Activated naive CD8-positive, alpha-beta T cell treated with anti-CD3 and anti-CD28 coated beads, Interleukin-2, amount 50 U/mL, for 16 hours (primary cell): ENCODE measurements at places on chromosomes 13 and 19.

DNA sequence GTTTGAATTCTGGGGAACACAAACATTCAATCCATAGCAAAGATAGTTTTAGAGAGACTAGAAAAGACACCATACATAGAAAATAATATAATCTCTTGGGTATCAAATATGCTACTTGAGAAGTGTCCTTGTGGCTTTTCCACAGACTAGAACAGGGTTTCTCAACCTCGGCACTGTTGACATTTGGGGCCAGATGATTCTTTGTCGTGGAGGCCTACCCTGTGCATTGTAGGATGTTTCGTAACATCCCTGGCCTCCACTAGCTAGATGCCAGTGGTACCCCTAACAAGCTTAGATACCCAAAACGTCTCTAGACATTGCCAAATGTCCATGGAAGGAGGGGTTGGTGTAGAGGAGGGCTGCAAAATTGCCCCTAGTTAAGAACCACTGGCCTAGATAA, 2.2 kb upstream of the ESD start:
- DNase-seq, result no peak

DNA sequence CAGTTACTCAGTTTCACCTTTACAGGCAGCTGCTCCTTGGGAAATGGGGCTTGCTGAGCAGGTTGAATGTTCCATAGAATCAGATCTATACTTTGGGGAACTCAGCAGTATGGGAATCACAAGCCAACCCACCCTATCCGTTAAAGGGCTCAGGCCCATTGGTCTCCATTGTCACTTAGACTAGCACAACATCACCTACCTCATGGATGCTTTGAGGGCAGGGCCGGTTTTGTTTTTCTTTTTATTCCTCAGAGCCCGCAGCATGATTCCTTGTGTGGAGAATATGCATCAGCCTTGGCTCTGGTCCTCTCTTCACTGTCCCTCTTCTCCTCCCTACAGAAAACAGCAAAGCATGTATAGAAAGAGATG, 48.0 kb downstream of the LRCH1 start:
- DNase-seq, result no peak

DNA sequence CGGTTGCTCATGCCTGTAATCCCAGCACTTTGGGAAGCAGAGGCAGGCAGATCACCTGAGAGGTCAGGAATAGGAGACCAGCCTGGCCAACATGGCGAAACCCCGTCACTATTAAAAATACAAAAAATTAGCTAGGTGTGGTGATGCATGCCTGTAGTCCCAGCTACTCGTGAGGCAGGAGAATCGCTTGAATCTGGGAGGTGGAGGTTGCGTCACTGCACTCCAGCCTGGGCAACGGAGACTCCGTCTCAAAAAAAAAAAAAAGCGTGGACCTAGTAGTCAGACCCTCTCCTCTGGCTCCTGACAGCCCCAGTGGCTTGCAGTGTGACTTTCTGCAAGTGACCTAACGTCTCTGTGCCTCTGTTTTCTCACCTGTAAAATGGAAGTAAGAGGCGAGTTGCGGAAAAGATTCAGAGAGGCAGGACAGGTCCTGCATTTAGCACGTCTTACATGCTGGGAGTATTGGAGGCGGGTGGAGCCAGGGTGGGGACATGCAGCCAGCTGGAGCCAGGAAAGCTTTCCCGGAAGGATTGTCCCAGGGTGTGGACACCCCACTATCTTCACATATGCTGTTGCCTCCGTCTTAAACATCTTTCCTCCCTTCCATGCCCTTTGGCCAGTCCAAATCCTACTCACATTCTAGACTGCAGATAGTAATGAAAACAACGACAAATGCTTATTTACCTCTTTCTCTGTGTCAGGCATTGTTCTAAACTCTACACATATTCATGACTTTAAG, 2.9 kb downstream of the TUBB4A start:
- DNase-seq, result no peak

DNA sequence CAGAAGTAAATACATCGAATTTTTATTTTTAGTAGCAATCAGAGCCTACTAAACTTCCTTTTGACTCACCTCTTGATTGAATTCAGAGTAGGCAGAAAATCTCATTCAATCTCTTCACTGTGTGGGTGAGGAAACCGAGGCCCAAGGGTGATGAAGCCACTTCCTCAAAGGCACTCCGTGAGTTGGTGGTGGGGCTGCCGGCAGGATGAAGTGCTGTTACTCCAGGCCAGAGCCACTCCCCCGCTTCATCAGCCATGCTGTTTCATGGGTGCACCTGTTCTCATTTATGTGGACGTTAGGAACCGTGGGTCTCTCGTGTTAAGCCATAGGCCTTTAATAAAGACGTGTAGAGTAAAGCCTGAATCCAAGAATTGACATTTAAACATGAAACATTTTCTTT, 13.2 kb downstream of the ING1 start:
- no peak for DNase-seq

DNA sequence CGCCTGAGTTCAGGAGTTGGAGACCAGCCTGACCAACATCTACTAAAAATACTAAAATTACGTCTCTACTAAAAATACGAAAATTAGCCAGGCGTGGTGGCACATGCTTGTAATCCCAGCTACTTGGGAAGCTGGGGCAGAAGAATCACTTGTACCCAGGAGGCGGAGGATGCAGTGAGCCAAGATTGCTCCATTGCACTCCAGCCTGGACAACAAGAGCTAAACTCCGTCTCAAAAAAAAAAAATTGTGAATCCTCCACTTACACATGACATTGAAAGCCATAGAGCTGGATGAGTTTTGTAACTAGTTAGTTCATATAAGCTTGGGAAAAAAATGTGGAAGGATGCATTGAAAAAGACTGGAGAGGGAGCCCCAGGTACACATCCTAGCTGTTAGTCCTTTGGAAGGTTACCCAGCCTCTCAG, 452 bp upstream of the PSMD8 start:
- no peak for DNase-seq

GRCh38 chr19:53595510-53595867, 36.3 kb upstream of the DPRX start:
- no peak for DNase-seq

- no peak for DNase-seq
Observed at GRCh38 chr19:10868872-10869547, 2.3 kb upstream of the CARM1 start.

DNA sequence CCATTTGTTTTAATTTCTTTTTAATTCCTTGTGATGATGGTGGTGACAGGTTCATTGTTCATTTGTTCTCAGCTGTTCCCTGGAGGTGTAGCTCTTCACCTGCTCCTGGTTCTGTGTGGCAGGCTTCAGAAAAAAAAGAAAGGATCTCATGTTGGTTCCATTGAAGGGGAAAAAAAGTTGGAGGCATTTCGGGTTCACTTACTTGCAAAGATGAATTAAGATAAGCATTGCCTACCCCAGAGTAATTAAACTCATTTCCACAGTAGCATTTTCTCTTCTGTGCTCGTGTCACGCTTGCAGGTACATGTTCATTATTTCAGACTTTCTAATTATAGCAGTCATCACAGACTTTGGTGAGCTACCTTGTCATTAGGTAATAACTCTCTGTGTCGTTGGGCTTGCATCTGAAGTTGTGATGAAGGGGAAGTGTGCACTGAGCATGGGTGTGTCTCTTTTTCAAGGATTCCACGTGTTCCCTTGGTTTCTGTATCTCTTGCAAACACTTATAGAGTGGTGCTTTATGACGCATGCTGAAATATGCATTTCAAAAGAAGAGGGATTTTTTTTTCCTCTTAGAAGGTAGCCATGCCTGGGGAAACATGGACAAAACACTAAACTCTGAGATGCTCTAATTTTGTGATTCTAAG, 69.1 kb downstream of the MTUS2 start:
- no peak for DNase-seq

DNA sequence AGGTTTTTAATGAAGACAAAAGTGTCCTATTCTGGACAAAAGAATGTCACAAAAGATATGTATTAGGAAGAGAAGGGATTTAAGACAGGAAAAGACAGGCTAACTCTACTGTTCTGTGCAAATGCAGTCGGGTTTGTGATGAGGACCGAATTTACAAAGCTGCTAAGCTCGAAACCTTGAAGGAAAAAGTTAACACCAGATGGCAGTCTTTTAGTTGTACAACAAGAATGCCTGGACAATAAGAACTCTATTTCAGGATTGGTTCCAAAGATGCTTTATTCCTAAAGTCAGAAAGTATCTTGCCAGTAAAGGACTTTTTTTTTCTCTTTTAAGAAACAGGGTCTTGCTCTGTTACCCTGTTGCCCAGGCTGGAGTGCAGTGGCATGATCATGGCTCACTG, 51.1 kb downstream of the HS6ST3 start:
- no peak for DNase-seq

GRCh38 chr13:99813336-99814095, 158.1 kb downstream of the ZIC5 start:
- DNase-seq, result no peak

DNA sequence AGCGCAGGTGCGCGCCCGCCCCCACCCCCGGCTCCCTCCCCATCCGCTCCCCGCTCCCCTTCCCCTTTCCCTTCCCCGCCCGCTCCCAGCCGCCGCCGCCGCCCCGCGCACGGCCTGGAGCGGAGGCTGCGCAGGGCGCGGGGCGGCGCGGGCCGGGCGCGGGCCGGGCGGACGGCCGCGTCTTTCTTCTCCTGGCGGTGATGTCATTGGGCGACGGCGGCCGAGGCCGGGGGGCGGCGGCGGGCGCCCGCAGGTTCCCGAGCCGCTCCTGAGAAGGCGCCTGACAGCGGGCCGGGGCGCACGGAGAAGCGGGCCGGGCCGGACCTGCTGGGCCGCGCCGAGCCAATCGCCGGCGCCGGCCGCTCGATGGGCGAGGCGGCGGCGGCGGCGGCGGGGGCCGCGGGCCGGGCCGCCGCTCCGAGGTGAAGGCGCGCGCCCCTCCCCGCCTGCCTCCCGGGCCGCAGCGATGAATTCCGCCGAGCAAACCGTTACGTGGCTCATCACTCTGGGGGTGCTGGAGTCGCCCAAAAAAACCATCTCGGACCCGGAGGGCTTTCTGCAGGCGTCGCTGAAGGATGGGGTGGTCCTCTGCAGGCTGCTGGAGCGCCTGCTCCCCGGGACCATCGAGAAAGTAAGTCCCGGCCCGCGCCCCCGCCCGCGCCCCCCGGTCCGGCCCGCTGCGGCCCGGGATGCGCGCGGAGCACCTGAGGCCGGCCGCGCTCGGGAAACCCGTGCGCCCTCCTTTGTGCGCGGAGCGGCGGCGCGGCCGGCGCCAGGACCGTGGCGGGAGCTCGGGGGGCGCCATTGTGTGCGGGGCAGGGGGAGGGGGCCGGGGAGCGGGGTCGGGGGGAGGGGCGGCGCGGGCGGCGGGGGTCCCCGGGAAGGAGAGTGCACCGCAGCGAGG, at the start of gene ARHGEF7:
Gene ARHGEF7, plus strand, starts transcription at position 250 of the 904 bp plus-strand sequence. Its CDS starts 217 bp downstream, at position 467.
- DNase-seq, result no peak

DNA sequence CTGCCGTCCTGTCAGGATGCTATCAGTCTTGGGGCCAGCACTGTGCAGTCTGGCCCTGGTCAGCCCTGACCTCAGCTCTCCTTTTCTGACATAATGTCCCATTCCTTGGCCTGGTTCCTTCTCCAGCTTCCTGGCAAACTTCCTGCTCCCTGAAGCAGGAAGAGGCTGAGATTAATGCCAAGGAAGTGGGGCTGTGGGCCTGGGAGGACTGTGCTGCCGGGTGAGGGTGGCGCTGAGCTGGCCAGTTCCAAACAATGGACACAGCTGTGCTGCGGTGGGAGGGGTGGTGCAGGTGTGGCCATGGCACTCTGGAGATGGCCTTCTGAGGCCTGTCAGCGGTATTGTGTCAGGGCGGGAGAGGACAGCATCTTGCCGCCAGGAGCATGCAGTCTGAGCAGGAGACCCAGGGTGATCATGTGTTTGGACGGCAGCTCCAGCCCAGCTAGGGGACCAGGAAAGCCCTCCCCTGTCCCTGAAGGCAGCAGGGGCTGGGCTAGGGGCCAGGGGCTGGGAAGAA, 30.9 kb downstream of the TUBA3C start:
- DNase-seq, result no peak

DNA sequence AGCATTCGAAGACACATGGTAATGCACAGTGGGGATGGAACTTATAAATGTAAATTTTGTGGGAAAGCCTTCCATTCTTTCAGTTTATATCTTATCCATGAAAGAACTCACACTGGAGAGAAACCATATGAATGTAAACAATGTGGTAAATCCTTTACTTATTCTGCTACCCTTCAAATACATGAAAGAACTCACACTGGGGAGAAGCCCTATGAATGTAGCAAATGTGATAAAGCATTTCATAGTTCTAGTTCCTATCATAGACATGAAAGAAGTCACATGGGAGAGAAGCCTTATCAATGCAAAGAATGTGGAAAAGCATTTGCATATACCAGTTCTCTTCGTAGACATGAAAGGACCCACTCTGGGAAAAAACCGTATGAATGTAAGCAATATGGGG, 16.2 kb upstream of the ZNF763 start:
- DNase-seq, result no peak

DNA sequence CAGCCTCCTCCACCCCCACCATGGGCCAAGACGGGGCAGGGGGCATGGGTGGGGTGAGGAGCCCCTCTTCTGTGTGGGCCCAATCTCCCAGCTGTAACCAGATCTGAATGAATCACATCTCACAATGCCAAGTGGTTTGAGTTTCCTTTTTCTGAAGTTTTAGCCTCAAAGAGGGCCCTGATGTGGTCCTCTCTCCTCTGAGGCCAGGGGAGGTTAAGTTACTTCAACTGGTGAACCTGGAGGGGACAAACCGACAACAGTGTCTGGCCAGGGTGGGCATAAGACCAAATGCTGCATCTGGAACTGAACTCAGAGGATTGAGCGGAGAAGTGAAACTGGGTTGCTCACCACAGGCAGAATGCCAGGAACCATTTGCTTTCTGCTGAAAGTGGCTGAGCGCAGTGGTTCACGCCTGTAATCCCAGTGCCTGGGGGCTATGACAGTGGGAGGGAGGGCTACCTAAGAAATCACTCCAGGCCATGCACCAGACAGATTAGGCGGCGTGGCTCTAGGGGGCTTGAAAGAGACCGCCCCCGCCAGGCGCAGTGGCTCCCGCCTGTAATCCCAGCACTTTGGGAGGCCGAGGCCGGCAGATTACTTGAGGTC, 15.4 kb upstream of the IRGC start:
- no peak for DNase-seq

GRCh38 chr13:25674371-25674770, 302.6 kb downstream of the ATP8A2 start:
- no peak for DNase-seq

GRCh38 chr19:12834976-12835757, 788 bp upstream of the RTBDN start:
- DNase-seq, result no peak

- DNase-seq, result no peak
Observed at GRCh38 chr13:59415498-59415897, 748.2 kb downstream of the DIAPH3 start.

GRCh38 chr13:30164146-30164545, 143.2 kb downstream of the KATNAL1 start:
- DNase-seq, result no peak

GRCh38 chr13:99154064-99154463, 46.6 kb upstream of the UBAC2 start:
- DNase-seq, result no peak
